ENCODE measurements at places on chromosomes 16 and 17.

- no peak for DNase-seq
Measured at GRCh38 chr16:57061084-57061905, 31.1 kb upstream of the CPNE2 start.

DNA sequence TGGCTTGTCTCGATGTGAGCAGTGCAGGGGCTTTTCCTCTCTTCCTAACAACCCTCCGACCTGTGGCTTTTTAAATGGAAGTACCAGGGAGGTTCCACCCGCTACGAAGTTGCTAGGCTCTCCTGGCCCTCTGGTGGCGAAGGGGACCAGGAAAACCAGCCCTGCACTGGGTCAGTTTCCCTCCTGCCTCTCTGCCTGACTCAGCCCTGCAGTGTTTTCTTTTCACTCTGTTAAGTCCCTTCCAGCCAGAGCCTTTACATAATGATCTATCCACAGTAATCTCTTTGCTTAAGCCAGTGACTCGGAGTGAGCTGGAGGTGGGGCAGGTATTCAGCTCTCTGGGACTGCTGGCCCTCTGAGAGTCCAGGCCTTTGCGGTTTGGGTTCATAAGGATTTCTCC lies 331.3 kb upstream of the EEF2KMT start:
- no peak for DNase-seq

- DNase-seq, result no peak
Measured at GRCh38 chr17:43616029-43616351, 45.7 kb downstream of the MEOX1 start.

DNA sequence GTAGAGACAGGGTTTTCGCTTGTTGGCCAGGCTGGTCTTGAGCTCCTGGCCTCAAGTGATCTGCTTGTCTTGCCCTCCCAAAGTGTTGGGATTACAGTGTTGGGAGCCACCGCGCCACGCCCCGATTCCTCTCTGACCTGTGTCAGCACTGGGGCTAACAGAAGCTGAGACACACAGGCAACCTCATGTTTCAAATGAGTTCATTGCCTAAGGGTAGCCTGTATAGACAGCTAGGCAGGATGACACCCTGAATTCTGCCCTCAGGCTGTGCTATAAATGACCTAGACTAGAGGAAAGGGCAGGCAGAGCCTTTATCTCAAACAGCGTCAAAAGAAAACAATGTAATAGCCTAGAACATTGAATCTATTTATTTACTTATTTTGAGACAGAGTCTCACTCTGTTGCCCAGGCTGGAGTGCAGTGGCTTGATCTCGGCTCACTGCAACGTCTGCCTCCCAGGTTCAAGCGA lies 2.3 kb upstream of the CDK3 start:
- DNase-seq, result no peak

- DNase-seq, result no peak
Measured at GRCh38 chr16:16096121-16096857, 127.0 kb downstream of the ABCC6 start.

DNA sequence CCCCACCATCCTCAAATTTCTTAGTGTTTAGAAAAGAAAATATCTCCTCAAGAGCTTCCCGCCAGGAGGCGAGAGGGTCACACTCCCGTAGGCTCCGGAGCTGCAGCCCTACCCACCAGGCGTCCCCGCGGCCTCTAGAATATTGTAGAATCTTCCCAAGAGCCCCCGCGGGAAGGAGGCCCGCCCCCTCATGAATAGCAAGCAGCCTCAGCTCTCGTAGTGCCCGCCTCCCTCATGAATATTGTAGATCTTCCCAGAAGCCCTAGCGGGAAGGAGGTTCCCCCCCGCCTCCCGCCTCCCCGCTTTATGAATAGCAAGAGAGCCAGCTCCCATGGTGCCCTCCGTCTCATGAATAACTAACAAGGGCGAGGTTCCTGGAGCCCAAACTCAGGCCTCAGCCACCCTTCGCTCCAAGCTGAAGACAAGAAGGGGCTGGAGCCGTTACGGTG lies at the start of gene FBXO47:
TSS of gene FBXO47 (minus strand) at position 114 of the 449 bp plus-strand sequence. CDS start 4,378 bp downstream, outside the sequence.
- DNase-seq, result peak; percentile 57

DNA sequence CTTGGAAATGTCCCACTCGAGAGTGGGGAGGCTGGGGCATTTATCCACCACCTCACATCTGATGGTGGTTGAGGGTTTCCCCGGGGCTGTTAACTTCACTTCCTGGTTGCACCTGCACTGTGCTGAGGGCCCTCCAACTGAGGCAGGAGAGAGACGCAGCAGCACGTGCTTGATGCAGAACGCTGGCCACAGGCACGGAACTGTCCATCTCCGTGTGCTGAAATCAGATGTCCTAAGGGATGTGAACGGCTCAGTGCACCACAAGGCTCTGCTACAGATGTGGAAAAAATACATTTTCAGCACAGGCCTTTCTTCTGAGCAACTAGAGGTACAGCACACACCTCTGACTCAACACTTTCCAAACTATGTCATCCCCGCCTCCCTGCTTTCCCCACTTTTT lies 114.8 kb upstream of the C16orf82 start:
- no peak for DNase-seq

GRCh38 chr17:6526362-6527152 lies 29.8 kb downstream of the PITPNM3 start:
- DNase-seq, result no peak

DNA sequence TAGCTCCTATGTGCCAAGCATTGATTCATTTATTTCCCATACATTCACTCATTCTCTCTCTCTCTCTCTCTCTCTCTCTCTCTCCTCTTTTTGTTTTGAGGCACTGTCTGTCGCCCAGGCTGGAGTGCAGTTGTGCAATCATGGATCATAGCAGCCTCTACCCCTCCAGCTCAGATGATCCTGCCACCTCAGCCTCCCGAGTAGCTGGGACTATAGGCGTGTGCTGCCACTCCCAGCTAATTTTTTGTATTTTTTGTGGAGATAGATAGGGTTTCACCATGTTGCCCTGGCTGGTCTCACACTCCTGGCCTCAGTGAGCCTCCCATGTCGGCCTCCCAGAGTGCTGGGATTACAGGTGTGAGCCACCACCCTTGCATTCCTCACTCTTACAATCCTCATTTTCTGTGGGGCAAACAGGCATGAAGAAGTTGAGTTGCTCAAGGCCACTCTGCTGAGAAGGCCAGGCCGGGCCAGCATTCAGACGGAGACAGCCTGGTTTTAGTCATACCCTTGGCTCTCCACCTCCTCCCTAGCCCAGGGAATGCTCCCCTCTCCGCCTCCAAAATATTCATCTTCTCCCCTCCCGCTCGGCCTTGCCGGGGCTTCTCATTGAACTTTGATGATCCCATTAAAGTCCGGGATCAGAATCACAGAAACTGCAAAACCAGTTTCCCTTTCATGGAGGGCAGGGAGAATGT lies 765 bp upstream of the PRM2 start:
- no peak for DNase-seq

GRCh38 chr17:14580499-14580898 lies 279.6 kb downstream of the HS3ST3B1 start:
- DNase-seq, result no peak

- no peak for DNase-seq
Measured at GRCh38 chr16:85461814-85462713, 151.1 kb upstream of the GSE1 start.

- no peak for DNase-seq
Measured at GRCh38 chr17:77594416-77595209, 363.9 kb upstream of the TNRC6C start.

GRCh38 chr17:58527949-58528348 lies 13.5 kb upstream of the MTMR4 start:
- no peak for DNase-seq

GRCh38 chr17:4519361-4519788 lies 20.7 kb downstream of the SPNS2 start:
- DNase-seq, result no peak

- DNase-seq, result no peak
Measured at GRCh38 chr16:1258906-1259759, 3.3 kb downstream of the TPSD1 start.

DNA sequence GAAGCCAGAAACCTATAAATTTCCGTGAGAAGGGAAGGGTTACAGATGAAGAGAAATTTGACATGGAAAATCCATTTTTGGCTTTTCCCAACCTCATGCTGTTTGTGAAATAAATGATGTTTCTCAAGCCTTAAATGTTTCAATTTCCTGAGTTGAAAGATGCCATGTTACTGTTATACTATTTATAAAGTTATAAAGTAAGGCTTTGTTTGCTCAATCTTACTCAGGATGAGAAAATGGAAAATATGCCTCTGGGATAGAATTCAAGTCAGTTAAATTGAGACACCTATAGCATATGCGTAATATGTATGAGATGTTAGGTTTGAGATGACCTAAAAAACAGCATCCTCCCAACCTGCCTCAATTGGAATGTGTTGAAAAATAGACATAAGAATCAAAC lies 19.9 kb upstream of the FAM20A start:
- no peak for DNase-seq

GRCh38 chr17:68097161-68097805 lies 61.7 kb downstream of the KPNA2 start:
- DNase-seq, result no peak

DNA sequence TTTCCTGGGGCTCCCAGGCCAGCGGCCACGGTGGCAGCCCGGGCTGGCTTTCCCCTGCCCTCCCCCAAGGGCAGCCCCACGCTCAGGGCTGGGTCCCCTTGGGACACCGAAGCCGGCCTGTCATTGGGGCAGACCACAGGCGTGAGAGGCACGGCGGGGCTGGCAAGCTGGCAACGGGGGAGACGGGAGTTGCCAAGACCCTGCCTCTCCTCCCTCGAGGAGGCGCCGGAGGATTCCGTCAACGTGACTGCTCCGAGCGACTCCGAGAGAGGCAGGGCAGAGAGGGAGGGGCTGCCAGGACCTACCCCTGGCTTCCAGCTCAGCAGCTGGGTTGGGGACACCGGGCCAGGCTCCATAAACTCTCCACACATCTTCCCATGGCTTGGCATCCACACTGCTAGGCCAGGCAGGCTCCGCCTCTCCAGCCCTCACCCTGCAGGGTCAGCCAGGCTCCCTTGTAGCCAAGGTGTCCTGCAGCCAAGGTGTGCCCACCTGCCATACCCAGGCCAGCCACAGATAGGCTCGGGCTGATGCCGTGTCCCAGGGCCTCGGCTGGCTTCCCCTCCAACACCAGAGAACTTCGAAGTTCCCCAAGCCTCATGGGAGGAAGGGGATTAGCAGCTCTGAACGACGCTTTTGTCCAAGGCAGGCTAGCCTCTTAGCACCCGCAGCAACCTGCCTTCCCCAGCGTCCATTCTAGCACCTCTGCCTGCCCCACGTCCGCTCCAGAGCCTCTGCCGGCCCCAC lies 25.5 kb downstream of the TIMM22 start:
- no peak for DNase-seq

Measured in stimulated activated CD8-positive, alpha-beta memory T cell treated with anti-CD3 and anti-CD28 coated beads, Interleukin-2, amount 100 ng/mL, for 1 hour (primary cell).